KBM-7 (cell line): ENCODE measurements at places on chromosomes 3 and 15.

DNA sequence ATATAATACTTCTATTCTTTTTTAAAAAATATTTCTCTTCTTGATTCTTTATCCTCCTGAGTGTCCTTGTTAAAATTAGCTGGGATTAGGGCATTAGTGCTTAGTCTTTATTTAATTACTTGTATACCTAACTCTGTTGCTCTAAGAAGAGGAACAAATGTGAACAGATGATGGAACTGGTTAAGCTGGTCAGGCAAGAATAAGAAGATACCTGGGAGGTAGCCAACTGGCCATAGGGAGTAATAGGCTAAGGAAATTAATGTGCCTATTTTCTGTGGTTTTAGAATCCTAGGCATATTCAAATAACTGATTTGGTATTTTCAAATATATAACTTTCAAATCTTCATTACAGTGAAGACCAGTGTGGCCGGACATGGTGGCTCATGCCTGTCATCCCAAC, 54.4 kb downstream of the EIF3J start:
- no peak for DNase-seq

DNA sequence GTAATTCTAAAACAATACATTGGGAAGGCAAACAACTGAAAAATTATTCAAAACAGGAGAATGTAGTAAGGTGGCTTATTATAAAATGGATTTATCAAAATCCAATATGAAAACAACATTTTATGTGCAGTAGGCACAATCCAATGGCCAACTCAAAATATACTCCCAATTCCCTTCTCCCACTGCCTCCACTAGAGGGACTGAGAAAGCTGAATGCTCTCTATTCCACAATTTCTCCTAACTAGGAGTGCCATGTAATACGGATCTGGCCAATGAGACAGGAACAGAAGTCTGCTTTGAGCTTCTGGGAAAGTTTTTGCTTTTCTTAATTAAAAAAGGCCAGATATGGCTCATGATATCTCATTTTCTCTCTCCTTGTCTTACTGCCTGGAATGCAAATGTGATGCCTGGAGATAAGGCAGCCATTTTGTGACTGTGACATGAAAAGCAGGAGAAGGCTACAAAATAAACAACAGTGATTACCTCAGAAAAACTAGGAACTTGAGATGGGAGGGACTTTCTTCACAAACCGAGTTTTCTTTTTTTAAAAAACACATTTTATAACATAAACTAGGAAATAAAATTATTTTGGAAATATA, 18.8 kb upstream of the VGLL4 start:
- peak; percentile 14 for DNase-seq

- DNase-seq: peak; percentile 16
Observed at GRCh38 chr15:68700455-68701123, 120.1 kb downstream of the ANP32A start.

DNA sequence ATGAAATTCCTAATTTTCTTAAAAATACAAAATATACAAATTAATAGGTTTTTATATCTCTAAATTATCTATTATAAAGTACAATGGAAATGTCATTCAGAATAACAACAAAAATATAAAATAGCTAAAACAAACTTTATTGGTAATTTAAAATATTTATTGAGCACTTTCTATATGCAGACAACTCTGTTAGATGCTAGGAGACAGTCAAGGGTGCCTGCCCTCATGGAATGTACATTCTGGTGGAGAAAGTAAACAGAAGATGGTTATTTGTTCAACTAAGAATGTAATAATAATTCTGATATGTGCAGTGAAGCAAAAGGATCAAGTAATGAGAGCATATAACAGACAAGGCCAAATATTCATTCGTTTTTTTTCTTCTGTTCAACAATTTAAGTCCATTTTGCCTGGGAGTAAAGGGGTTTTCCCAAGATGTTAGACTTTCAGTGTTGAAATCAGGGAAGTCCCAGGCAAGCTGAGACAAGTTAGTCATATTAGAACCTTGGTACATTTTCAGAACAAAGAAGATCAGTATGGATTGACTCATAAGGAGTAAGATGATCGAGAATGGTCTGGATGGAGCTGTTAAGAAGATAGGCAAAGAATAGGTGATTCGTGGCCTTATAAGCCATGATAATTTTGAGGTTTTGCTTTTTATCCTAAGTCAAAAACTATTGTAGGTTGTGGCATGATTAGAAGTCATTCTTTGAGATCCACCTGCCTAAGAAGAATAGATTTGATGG, 150.2 kb upstream of the MLF1 start:
- DNase-seq: no peak

DNA sequence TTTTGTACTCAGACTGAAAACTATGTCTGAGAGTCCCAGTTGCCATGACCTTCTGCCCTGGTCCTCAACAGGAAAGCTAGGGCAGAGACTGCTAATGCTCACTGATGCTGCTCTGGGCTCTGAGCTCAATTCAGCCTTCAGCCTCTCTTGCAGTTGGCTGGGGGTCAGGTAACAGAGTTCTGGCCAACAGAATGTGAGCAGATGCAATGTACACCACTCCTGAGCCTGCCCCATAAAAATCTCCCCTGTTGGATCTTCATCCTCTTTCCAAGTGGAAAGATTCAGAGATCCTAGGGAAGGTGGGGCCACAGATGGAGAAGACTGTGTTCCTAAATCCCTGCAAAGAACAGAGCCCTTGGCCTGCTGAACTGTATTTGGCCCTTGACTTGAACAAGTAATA, 87.8 kb downstream of the PDZRN3 start:
- DNase-seq: no peak

GRCh38 chr3:194014756-194015155, 121.2 kb upstream of the HES1 start:
- no peak for DNase-seq

DNA sequence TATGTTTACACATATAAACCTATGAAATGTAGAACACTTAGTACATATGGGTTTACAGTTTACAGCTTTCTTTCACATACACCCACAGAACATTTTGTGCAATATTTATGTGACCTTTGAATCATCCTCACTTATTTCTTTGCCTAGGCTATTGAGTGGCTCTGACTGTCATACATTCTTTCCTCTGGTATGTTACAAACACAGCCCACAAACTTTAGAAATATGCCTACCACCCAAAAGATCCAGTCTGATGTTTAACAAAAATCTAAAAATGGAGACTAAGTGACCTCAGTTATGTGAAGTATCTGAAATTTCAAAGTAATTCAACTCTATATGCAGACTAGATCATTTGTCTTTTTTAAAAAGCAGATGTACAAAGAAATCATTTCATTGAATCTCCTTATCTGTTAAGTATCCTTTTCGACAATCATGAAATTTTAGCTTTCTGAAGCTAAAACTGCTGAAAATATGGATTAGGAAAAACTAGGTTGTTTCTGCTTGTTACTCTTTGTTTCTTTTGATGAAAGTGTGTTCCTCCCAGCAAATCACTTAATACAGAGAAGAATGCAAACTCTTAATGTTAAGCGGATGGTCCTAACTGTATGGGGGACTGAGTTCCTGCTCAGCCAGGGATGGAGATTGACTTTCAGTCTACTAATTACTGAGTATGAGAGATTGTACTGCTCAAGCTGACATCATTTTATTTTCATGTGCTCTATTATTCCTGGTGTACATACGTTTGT, 27.7 kb downstream of the CCDC54 start:
- DNase-seq: no peak

DNA sequence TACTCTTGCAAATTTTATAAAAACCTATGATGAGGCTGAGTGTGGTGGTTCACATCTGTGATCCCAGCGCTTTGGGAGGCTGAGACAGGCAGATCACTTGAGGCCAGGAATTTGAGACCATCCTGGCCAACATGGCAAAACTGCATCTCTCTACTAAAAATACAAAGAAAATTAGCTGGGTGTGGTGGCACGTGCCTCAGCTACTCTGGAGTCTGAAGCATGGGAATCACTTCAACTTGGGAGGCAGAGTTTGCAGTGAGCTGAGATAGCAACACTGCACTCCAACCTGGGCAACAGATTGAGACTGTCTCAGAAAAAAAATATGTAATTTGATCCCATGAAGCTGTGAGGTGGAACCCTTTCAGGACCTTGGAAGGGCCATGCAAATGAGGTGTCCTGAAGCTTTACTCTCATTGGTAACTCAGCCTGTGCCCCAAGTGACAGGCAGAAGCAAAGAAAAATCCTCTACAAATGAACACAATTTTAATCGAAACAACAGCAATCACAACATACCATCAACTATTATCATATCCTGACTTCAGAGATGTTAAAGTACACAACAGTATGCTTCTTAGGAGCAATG, 84.6 kb upstream of the CDV3 start:
- DNase-seq: peak; percentile 36

GRCh38 chr3:14211621-14212020, 33.0 kb downstream of the LSM3 start:
- DNase-seq: no peak

DNA sequence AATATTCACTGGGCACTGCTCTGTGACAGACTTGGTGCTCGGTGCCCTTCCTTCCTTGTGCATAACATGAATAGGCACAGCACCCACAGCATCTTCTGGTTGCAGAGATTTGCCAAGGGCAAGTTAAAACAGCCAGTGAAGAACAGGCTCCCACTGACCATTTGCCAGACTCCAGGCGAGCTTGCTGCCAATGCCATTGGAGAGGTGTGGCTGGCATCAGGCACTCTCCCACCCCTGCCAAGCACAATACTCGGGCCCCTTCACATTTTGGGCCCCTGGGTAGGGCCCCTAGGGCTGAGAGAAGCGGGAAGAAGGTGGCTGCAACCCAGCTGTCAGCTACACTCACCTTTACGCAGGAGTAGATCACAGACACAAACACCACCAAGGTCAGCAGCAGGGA, 112.1 kb downstream of the SEC22A start:
- DNase-seq: no peak
